ENCODE measurements at places on chromosomes 11 and 22.

DNA sequence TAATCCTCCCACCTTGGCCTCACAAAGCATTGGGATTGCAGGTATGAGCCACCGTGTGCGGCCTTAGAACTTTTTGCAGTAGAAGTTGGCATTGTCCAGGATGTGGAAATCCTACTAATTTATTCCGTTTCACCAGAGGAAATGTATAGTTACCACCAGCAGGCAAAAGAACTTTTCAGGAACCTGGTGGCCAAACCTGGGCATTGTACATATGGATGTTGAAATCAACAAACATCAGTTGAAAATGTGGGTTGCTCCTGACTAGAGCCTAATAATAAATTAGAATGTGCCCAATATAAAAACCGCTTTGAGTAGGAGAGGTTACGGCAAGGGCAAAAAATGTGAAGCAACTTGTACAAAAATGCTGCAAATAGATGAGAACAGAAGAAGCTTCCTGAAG is 40.7 kb upstream of the XBP1 start:
- DNase-seq: no peak

- DNase-seq: no peak
Measured at GRCh38 chr22:37223965-37224551, 11.8 kb upstream of the SSTR3 start.

GRCh38 chr22:25484521-25485315 is 79.8 kb upstream of the GRK3 start:
- no peak for DNase-seq

- no peak for DNase-seq
Measured at GRCh38 chr11:99773646-99774045, 752.9 kb downstream of the CNTN5 start.

DNA sequence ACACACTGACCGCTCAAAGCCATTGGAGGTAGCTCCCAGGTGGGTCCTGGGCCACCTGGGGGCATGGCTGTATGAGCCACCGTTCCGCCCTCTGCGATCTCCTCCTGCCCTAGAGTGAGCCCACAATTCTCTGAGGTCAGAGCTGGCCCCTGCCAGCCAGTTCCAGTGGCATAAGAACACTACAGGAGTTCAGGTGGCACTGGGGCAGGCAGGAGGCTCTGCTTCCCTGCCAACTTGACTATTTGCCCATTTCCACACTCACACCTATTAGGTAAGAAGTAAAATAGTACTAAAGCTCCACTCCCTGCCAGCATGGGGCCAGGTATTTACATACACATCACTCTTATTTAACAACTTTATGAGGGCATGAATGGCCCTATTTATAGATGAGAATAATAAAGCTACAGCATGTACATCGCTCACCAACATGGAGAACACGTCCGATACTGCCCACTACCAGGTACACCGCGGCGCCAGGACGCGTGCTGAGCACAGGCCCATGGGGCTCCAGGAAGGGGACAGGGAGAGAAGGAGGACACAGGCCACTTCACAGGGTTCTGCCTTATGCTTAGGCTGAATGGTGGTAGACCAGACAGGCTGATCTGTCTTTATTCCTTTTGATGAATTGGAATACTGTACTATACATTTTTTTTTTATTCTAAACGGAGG is 26.2 kb downstream of the PISD start:
- no peak for DNase-seq

GRCh38 chr22:50481440-50482106 is at the start of gene ADM2:
TSS of gene ADM2 (plus strand) at chr22:50481543. CDS start at chr22:50481848, 305 bp downstream.
- DNase-seq: no peak

DNA sequence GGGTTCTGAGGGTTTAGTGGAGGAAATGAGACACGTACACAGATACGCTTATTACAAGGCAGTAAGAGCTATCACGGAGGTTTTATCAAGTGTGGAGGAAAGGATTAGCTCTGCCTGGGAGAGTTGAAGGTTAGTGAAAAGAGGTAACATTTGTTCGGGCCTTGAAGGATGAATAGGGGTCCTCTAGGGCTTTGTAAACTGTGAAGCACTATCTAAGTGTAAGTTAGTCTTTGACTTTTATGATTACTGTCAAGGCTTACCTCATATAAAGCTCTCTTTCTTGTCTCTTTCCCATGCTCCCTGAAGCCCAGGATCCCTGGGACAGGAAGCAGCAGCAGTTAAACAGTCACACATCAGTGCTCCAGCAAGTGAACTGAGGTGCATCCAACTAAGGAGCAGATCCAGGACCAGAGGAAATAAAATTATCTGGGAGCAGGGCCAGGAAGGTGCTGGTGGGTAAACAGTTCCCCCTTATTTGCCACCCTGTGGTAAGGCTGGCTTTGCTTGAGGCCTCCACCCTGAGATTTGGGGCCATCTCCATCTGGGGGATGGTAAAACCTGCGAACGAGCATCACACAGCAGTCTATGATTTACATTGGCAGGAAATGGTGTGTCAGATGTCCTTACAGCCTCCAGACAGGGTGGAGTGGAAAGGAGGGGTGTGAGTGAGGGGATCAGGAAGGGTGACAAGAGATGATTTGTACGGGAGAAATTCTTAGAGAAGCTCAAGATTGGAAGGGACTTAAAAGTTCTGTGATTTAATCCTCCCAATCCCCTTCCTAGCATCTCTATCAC is 27.2 kb downstream of the GVQW3 start:
- no peak for DNase-seq

- DNase-seq: no peak
Measured at GRCh38 chr11:93396316-93396715, 65.8 kb downstream of the DEUP1 start.

GRCh38 chr11:46914910-46915309 is 3.4 kb downstream of the LRP4 start:
- DNase-seq: no peak

DNA sequence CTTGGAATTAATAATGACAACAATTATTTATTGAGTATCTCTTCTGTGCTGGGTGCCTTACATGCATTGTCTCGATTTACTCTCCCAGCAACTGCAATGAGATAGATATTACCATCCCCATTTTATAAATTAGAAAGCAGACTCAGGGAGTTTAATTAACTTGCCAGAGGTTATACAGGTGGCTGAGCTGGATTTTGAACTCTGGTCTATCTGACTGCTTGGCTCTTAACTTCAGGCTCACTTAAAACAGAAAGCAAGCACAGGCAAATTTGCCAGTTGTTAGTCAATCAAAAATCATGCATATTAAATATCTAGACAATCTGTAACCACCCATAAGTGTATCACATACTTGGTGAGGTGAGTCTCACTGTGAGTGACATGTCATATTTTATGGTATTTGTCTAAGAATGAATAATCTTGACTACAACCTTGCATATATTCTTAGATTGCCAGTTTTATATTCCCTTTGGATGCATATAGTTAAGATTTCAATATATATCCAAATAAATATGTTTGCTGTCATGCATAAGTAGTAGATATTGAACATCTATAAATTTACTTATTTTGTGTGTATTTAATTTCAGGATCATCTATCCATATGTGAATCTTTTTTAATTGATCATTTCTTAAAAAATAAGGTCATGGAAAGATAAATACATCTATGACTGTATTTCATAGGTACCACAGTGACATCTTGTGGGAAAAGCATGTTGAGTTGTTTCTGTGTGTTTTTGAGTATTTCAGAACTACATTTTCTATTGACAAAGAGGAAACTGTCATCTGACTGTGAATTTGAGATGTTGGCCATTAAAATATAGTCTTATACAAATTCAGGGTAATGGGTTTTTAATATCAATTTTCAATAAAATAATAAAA is 112.0 kb upstream of the ARHGAP42 start:
- DNase-seq: no peak

- no peak for DNase-seq
Measured at GRCh38 chr11:110497231-110497978, 67.7 kb downstream of the FDX1 start.

DNA sequence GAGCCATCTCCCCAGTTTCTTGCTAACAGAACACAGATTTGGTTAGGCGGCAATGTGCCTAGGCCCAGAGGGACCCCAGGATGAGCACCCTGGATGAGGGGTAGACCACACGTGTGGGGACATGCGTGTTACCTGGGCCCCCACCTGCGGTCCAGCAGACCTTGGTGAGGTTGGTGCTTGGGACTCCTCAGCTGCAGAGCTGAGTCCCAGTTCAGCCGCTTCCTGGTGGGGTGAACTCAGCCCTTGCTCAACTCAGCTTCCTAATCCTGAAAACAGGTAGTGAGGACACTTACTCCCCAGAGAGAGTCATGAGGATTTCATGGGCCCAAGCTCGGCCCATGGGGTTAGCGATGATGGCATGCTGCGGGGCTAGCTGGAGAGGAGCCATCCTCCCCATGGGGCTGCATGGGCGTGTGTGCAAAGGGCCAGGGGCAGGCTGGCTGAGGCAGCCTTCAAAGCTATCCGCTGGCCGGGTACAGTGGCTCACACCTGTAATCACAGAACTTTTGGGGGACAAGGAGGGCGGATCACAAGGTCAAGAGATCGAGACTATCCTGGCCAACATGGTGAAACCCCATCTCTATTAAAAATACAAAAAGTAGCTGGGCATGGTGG is 46.9 kb upstream of the SHISAL1 start:
- no peak for DNase-seq

DNA sequence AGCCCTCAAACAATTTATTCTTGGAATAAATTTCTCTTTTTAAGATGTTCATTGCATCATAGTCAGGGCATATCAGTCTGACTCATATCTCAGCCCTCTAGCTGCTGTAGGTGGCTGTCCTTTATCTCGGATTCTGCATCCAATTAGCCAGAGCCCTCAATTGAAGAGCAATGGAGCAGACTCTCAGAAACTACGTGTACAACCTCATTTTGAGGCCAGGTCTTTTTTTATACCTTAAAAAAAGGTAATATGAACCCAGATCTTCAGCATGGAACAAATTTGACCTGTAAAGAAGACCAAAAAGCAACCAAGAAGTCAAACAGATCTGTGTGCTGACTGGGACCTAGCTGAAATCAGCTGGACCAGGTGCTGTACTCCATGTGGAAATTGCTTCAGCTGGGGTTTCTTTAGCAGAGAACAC is 8.7 kb downstream of the OR52A5 start:
- no peak for DNase-seq

GRCh38 chr22:18031695-18032454 is 7.5 kb upstream of the MICAL3 start:
- DNase-seq: no peak

DNA sequence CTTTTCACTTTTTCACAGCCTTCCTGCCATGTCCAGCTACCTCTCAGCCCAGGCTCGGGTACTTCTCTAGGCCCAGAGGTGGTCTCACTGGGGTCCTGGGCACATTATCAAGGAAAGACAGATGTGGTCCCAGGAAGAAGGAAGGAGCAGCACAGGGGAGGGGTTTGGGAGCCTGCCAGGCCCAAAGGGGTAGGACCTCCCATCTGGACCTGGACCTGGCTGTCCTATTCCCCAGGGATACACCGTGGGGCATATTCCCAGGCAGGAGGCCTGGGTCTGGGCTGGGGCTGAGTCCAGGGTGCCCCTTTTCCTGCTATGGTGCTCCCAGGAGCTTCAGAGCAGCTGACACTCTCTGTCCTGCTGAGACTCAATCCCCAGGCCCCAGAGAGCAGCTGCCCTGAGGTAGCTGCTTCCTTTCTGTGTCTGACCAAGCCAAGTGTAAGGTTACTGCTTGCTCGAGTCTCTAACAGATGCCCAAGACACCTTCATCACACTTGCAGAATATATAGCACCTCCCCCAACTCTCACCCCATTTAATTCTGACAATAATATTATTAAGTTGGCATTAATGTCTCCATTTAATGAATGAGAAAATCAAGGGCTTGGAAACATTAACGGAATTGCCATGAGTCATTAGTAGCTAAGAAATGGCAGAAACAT is 232.0 kb downstream of the BUD13 start:
- no peak for DNase-seq

DNA sequence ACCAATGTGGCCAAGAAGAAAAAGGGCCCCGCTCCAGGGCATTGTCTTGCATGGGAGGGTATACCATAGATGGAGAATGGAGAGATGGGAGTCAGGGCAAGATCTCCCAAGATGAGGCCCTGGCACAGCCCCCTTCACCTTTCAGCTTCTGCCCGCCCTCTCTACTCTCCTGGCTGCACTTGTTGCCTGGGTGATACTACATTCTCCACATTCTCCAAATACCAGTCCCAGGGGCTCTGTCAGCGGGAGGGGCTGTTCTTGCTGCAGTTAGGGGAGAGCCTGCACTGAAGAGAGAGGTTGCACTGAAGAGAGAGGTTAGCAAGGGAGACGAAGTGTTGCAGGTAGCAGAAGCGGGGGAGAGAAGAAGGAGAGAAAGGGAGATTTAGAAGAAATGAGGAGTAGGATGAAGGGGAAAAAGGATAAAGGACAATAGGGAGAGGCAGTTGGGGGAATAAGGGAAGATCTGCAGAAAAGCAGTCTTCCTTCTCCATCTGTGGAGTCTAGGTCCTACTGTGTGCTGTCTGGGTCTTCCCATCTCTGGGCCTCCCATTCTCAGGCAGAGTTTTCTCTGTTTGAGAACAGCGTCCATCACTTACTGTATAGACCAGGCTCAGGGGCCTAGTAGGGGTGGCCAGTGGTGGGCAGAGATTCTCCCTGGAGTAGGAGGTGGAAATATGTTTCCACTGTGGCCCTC is 8.0 kb downstream of the PHLDB1 start:
- no peak for DNase-seq

GRCh38 chr11:3738241-3738640 is 59.1 kb downstream of the NUP98 start:
- no peak for DNase-seq

DNA sequence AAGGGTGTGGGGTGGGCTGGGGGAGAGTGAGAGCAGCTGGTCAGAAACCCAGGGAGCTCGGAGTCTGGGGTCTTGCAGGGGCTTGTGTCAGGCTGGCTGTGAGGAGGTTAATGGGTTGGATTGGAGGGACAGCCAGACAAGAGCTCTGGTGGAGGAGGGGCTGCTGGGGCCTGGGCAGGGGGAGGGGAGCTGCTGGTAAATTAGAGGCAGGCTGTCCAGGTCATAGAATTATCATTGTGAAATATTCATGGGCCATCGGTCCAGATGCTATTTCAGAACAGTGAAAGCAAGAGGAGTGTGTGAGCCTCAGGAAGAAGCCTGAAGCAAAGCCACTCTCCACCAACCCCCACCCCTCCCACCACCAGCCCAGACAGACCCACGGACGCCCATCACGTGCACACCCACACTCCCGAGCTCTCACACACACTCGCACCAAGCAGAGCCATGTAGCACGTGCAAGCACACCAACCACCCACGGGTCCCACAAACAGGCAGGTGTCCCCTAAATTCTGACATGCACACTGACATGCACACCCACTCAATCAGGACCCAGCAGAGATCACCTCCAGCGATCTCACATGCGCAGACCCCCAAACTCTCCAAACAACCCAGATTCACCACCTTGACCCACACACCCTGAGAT is 18.8 kb downstream of the RTN4RL2 start:
- DNase-seq: no peak

- DNase-seq: peak; percentile 13
Measured at GRCh38 chr11:125262830-125263218, 98.3 kb downstream of the PKNOX2 start.

DNA sequence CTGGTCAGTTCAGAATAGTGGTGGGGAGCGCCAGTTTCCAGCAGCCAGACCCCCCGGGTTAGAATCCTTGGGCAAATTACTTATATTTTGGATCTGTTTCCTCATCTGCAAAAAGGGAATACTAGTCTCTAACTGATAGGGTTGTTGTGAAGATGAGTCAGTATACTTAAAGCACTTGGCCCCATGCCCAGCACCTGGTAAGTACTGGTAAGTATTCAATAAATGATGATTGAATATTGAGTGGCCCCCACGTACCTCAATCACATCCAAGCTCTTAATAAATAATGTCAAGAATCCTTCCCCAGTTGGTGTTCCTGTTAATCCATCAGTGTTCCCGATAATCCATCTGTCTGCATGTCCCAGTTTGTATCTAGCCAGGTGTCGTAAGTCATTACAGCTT is 12.1 kb downstream of the ACP2 start:
- DNase-seq: no peak
